ENCODE measurements at places on chromosomes 3 and 15.

DNA sequence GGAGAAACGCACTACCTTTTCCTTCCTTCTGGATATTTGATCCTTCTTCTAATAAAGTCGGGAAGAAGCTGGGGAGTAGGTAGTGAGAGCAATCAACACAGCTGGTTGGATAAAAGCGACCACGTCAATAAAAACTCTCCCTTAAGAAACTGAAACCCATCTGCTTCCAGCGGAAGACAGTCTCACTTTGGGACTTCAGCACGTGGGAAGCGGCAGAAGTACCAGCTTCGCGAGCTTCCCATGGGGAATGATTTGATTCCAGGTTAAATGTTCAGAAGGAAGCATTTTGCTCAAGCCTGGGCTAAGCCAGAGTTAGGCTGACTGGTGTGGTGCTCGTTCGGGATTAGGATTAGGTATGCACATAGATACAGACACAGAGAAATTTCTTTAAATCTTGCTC lies 262.3 kb upstream of the LYSMD4 start:
- no peak for DNase-seq

DNA sequence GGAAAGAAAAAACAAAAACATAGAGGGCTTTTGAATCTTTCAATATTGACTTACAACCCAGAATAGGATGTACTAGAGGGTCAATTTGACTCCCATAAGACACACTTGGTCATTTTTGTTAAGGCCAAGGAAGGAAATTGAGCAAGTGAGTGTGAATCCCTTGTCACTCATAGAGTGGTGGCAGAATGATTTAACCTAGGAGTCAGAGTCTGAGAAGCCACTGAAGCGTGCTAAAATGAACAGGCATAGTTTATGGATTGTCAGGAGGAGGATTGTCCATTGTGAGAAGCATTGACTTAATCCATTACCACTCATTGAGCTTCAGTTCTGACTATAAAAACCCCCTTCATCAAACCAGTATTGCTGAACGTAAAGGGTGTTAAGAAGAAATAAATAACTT lies 8.2 kb upstream of the GCSAM start:
- DNase-seq = no peak

DNA sequence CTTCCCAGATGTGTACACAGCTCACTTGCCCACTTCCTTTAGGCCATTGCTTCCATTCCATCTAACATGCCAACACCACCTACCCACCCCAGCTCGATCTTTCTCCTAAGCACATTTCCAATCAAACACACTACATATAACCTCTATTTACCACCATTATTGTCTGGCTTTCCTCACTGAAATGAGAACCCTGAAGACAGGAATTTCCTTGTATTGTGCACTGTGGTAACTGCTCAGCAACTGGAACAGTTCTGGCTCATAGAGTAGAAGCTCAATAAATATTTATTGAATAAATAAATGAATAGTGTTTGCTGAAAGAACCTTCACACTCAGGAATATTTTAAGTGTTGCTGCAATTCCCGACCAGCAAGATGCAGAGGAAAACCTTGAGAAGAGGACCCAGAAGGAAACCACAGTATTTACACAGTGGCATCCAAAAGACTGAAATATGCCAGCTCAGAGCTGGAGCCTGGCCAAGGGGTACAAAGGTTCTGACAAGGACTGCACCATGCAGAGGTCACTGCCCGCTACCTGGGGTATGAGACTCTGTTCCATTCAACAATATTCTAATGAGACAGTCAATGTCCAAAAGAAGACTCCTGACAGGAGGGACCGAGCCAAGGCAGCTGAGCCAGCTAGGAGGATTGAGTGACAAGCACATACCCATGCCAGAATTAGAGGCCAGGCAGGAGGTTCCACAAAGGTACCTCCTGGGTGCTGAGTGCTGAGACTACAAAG lies 168.8 kb downstream of the NUP210 start:
- no peak for DNase-seq

- no peak for DNase-seq
Observed at GRCh38 chr3:197027151-197027895, 2.3 kb downstream of the MELTF start.
